Stimulated activated CD8-positive, alpha-beta memory T cell treated with anti-CD3 and anti-CD28 coated beads, Interleukin-15, amount 100 ng/mL, for 4 hours (primary cell): ENCODE measurements at places on chromosomes 2 and 18.

DNA sequence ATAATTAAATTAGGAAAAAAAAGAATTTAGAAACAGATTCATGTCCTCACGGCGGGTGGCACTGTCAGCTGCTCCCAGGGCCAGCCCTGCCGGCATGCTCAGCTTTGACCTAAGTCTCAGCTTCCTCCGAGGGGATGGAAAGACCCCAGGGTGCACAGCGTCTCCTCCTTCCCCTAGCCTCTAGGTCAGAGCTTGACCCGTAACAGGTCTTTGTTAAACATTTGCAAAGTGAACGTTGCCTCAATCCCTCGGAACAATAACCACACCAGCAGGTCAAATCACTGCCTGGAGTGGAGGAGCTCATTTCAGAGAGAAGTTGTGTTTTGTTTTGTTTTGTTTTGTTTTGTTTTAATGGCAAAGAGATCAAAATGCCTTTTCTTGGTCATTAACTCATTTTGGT is 171.3 kb downstream of the TMEM18 start:
- no peak for DNase-seq

DNA sequence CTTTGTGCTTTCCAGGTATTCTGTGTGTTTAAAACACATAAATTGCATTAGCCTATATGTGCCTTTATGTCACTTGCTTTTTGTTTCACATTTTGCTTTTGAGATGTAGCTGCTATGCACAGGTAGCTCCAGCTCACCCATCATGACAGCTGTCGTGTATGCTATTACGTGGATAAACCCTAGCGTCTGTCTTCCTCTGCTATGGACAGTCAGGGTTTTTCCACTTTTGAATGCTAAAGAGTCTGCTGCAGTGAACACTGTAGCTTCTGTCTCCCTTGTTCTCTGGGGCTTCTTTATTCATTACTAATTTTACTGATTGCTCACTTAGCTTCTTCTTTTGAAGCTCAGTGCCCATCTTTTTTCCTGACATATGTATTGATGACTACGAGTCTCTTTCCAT is 24.7 kb upstream of the MBP start:
- no peak for DNase-seq

GRCh38 chr2:120766470-120767351 is 31.0 kb downstream of the GLI2 start:
- DNase-seq: no peak

DNA sequence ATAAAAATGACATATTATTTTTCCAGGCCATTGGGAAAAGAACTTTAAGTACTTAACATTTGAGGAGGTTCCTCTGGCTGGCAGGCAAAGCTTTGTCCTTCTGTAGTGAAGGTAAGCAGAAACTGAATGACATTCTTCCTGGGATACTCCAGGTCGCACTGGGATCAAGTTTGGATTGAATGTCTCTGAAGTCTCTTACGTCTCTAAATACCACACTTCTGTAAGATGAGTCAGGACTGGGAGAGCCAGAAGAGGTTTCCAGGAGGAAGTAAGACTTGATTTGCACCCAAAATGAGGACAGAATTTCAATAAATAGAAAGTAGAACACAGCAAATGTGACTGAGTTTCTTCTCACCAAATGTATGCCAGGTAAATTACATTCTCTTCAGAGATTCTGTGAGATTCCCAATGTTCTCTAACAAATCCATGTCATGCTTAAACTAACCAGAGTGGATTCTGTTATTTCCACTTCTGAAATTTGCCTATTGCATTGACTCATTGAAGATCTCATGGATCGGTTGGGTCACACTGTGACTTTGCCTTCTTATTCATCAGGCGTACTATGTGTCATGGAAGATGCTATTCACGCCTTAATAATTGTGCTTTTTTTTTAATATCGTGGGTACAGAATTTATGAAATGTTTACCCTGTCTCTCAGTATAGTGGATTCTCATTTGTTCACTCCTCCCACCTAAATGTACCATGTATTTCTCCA is 25.5 kb upstream of the VIT start:
- DNase-seq: no peak

DNA sequence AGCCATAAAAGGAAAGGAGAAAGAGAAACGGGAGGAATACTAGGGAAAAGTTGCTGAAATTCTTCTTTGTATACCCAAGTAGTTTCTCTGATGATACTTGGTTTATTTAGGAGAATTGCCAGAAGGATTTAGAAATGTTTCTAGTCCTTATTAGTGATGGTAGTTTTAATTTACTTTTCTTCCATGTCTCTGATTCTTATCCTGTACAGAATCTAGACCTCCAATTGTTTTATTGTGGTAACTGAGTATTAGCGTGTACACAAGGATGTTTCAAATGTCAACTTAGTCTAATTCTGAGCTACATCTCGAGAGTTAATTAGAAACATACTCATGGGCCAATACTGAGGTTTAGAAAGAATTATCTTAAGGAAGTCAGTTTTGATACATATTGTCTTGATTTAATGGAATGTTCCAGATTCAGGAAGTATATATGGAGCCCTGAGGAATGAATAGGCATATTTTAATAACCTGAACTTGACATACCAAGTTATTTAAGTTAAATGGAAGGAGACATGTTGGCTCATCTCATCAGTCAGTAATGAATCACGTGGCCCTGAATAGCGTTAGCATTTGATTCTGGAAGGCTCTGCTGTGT is 219.6 kb downstream of the LTBP1 start:
- DNase-seq: no peak

DNA sequence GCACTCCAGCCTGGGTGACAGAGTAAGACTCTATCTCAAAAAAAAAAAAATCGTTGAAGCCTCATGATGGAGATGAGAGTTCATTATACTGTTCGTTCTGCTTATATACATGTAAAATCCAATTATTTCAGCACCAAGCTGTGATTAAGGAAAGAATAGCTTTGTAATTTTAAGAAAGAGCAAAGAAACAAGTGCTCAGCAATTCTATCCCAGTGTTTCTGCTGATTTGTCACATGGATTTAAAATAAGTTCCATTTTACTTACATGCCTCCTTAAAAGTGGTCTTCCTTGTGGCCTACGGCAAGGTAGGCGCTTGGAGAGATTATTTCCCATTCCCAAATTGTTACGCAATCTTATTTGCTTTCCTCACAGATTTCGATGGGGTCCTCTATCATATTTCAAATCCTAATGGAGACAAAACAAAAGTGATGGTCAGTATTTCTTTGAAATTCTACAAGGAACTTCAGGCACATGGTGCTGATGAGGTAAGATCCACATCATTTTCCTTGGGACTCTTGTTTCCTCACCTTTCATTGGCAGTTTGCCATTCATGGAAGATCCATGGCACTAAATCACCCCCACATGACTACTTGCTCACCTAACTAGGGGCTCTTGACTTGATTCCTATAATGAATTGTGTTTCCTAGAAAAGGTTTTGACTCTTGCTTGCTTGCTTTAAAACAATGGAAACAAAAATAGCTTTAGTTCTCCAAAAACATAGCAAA is 11.5 kb downstream of the ARPC2 start:
- DNase-seq: no peak

GRCh38 chr18:12595571-12596255 is 62.2 kb downstream of the SPIRE1 start:
- no peak for DNase-seq

GRCh38 chr2:237629739-237630138 is 2.4 kb downstream of the LRRFIP1 start:
- DNase-seq: no peak

- no peak for DNase-seq
These were observed 104.0 kb downstream of the PRPF40A start for GRCh38 chr2:152613235-152613634.

- DNase-seq: no peak
These were observed 99.6 kb downstream of the PTGR3 start for GRCh38 chr18:75109319-75109691.

GRCh38 chr2:94997981-94998930 is 27.3 kb upstream of the MAL start:
- DNase-seq: no peak

- no peak for DNase-seq
These were observed at the start of gene NEURL3 for GRCh38 chr2:96505231-96505889. Gene NEURL3, minus strand, starts transcription at chr2:96505357. Its CDS starts 71 bp downstream, at chr2:96505286.

- no peak for DNase-seq
These were observed 230.2 kb downstream of the CDCA7 start for GRCh38 chr2:173584676-173585458.

GRCh38 chr2:35447215-35447614 is 908.4 kb upstream of the CRIM1 start:
- DNase-seq: no peak

GRCh38 chr2:38021589-38021988 is 54.4 kb downstream of the CYP1B1 start:
- DNase-seq: no peak

DNA sequence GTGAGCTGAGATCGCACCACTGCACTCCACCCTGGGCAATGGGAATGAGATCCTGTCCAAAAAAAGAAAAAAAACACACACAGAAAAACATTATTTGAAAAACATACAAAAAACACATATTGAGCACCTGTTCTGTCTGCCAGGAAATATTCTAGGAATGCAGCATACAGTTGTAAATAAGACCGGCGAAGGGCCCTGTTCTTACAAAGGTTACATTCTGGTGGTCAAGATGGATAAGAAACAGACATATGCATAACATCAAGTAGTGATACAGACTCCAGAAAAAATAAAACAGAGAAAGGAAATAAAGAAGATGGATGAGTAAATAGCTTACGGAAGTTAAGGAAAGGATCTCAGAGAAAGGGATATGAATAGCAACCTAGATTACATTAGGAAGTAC is 159.8 kb downstream of the GALNT3 start:
- DNase-seq: no peak

DNA sequence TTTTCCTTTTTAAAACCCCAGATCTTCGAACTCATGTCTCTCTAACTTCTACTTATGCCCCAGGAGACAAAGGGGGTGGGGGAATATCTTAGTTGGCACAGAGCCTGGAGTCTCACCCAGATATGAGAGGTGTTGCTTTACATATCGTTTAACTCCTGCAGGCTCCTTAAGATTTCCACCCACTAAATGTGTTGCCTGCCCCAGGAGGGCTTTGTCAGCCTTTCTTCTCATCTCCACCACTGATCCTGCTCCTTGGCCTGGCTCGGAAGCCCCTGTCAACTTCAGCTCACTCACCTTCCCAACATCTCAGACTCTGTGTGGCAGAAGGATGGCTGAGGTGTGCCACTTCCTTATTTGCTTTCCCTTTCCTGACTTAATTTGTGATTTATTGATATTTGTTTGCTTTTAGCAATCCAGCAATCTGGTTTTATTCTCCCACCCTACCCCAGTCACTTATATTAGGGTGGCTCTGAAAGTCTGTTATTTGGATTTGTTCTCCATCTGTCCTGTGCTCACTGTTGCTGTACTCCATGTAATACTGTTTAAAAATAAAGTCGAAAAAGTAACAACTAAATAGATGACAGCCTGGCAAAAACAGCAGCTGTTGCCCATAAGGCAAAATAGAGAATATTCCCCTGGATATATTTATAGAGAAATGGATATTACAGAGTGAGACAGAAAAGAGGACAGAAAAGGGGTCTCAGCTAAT is 200.6 kb downstream of the ZBTB7C start:
- no peak for DNase-seq

DNA sequence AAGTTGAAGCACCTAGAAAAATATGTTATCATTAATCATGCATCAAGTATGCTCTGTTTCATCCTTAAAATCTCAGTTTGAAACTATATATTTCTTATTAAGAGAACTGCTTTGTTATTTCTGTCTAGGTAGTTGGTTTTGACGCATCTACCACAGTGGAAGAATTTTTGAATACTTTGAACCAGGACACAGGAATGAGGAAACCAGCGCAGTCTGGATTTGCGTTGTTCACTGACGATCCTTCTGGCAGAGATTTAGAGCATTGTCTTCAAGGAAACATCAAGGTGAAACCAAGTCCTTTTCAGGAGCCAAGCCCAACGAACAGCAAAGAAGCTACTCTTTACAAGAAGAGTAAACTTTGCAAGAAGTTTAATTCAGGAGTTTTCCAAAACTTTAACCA is 30.1 kb upstream of the DYNC2LI1 start:
- no peak for DNase-seq
